ENCODE measurements at places on chromosomes 3 and 15.

GRCh38 chr3:154209499-154209898 is 88.3 kb downstream of the ARHGEF26 start:
- no peak for DNase-seq

GRCh38 chr15:62503451-62503850 is 338.4 kb upstream of the C2CD4B start:
- no peak for DNase-seq

DNA sequence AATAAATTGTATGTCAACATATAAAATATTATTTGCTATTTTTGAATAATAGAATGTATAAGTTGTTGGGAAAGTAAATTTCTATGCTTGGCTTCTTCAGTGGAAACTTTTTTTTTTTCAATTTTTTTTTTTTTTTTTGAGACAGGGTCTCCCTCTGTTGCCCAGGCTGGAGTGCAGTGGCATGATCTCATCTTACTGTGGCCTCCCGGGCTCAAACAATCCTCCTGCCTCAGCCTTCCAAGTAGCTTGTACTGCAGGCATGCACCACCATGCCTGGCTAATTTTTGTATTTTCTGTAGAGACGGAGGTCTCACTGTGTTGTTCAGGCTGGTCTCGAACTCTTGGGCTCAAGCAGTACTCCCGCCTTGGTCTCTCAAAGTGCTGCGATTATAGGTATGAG is 16.8 kb downstream of the MBNL1 start:
- DNase-seq = no peak

DNA sequence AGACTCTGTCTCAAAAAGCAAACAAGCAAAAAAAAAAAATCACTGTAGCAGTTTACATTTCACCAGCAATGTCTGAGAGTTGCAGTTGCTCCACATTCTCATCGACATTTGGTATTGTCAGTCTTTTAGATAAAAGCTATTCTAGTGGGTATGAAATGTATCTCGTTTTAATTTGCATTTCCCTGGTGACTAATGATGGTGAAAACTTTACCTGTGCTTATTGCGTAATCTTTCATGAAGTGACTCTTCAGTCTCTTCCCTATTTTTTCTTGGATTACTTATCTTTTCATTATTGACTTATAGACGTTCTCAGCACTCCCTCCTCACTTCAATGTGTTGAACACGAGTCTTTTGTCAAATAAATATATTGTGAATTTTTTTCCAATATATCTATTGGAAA is 37.2 kb upstream of the CLSTN2 start:
- DNase-seq = no peak

- no peak for DNase-seq
These were observed 92.8 kb upstream of the TGFBR2 start for GRCh38 chr3:30513374-30514152.

- no peak for DNase-seq
These were observed 10.9 kb upstream of the AADACL2 start for GRCh38 chr3:151722856-151723255.

DNA sequence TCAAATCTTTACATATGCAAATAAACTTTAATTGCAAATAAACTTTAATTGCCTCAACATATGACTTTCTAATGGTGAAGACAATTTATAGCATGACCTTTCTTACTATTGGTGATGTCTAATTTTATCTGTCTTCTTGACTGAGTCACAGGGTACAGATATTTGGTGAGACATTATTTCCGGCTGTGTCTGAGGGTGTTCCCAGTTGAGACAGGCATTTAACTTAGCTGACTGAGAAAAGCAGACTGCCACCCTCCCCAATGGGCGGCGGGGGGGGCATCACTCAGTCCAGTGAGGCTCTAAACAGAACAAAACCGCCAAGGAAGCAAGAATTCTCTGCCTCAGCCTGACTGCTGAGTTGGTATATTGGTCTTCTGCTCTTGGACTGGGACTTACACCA is 160.0 kb downstream of the TBL1XR1 start:
- no peak for DNase-seq

DNA sequence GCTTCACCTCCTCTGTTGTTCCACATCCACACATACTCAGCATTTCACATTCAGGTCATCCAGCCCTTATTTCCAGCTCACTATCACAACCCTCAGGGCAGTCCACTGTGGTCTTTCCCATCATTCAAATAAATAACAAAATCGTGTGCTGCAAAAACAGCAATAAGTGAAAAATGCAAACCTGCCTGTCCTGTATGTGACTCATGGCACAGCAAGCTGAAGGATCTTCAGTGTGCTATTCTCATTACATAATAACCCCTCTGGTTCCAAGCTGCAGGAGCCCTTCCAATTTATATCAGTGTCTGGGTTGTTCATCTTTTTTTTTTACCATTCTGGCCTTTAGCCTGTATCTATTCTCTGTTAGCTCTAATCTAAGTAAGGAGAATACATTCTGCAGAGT is 185.3 kb upstream of the UBE2E2 start:
- DNase-seq = no peak

- peak; percentile 34 for DNase-seq
These were observed 325 bp downstream of the ALCAM start for GRCh38 chr3:105367063-105367405.

- DNase-seq = no peak
These were observed 371.7 kb downstream of the ZBTB20 start for GRCh38 chr3:114775395-114775794.

GRCh38 chr3:151686257-151686656 is 47.5 kb upstream of the AADACL2 start:
- no peak for DNase-seq

DNA sequence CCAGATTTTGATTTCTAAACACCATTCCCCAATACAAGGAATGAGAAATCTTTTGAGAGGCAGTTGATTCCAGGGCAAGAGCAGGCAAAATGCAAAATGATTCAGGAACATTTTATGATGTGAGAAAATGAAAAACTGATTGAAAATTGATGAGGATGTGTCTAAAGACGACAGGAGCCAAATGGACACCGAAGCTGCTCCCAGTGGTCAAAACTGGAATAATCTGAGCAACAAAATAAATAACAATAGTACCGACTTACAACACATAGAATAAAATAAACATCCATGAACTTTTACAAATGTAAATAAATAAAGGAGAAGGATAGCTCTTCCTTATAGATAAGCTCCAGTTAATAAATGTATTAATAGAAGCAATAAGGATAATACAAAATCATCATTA is 186.8 kb downstream of the OCA2 start:
- DNase-seq = no peak

DNA sequence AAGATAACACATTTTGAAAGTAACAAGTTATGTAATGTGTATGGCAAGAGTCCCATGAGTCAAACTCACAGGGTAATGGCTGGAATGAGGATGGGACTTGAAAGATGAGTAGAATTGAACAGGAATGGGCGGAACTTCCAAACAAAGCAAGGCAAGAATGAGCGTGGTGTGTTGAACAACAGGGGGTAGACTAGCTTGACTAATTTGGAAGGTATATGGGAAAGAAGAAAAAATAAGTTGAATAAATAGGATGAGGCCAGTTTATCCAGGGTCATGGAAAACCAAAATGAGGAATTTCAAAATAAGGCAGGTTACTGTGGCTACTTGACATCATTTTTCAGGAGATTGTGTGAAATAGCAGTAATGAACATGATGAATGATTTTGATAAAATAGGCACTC is 2.5 kb upstream of the DPH6 start:
- DNase-seq = no peak

- no peak for DNase-seq
These were observed 62.0 kb downstream of the KLHL6 start for GRCh38 chr3:183493296-183494045.

DNA sequence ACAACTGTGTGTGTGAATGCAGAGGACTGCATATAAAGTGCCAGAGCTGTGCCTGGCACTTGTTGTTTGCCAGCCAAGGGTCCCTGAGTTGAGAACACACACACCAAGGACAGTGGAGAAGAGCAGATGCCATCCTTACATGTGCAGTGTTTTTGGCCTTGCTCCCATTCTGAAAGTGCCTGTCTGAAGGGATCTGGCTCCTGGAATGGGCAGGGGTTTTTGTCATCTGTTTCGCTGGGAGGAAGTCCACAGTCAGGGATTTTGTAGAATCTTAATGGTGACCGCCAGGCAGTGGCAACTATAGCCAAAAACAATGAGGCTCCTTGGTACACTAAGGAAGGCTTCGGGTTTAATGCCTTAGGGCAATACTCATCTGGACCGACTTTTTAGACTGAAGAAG is 63.7 kb downstream of the DUT start:
- DNase-seq = no peak

DNA sequence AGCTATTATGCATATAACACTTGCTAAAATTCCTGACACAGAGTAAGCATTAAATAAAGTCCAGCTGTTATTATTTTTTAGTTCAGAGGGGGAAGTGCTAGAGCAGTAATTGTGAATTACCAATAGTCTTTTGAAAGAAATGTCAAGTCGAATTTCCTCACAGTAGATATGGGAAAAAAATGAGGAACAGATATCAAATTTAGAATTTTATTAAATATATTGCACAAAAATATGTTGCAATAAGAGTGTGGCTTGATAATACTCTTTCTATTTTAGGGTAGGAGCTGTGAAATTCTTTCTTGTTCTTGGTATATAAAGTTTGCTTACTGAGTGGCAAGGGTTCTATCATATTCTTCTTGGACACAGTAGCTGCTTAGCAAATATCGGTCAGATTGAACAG is 181.3 kb downstream of the NFKBIZ start:
- no peak for DNase-seq

DNA sequence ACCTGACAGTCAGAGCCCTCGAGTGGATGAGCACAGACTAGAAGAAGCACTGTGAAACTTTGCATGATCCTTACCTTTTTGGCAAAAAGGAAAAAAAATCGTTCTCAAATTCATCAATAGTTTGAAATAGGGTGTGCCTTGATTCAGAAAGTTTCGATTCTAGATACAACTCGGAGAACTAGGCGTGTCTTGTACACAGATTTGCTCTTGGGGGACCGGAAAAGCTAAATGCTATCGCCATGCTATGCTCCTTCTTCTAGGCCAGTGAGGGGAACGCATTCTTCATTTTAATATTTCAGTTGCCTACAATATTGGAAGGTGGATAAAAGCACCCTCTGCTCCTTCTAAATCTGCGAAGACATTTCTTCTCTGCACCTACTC is 25.0 kb downstream of the CD86 start:
- no peak for DNase-seq

DNA sequence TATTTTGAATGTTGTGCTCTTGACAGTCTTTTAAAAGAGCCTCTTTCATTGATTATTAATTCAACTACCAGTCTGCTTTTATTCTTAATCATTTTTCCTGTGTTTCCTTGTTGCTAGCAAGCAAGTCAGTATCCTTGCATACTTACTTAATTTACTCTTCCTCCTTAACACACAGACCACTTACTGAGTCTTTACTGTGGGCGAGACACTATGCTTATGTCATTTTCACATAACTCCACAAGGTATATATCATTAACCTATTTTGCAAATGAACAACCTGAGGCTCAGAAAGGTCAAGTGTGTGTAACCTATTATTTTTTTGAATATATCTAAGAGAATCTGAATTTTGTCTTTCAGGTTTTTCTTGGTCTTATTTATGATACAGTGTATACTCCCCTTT is 130.9 kb downstream of the WDR76 start:
- DNase-seq = no peak

DNA sequence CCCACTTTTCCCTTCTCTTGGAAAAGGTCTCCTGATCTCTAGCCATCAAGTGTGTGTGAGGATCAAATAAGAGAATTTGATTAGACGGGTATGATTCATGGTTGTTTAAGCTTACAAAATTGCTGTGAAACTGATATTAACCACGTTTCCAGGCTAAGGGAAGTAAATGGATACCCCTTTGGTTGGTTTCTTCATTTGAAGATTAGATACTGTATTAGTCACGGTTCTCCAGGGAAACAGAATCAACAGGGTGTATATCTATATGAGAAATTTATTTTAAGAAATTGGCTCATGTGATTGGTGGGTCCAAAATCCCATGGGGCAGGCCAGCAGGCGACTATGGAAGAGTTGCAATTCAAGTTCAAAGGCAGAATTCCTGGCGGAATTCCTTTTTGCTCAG is 112.7 kb upstream of the SELENOK start:
- no peak for DNase-seq

DNA sequence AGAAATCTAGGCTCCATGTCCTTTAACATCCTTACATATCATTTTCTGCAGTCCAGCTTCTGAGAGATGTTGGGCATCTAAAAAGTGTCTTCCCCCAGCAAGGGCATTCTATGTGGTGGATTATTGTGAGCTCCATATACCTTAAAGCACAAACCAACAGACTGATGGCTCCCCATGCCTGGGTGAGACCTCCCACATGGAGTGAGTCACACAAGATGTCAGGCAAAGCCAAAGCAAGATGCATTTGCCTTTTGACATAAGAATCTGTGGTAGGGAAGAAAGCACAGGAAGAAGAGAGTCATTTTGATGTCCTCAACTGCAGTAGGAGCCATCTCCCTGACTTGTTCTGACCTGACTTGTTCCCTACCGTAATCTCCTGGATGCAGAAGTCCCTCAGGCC is 238.7 kb upstream of the EIF1B start:
- DNase-seq = no peak

GRCh38 chr3:119663885-119664284 is 3.5 kb upstream of the POPDC2 start:
- no peak for DNase-seq

GRCh38 chr3:31880020-31880419 is 101.0 kb downstream of the OSBPL10 start:
- DNase-seq = no peak

GRCh38 chr3:156643729-156644389 is 30.5 kb upstream of the TIPARP start:
- DNase-seq = peak; percentile 40

DNA sequence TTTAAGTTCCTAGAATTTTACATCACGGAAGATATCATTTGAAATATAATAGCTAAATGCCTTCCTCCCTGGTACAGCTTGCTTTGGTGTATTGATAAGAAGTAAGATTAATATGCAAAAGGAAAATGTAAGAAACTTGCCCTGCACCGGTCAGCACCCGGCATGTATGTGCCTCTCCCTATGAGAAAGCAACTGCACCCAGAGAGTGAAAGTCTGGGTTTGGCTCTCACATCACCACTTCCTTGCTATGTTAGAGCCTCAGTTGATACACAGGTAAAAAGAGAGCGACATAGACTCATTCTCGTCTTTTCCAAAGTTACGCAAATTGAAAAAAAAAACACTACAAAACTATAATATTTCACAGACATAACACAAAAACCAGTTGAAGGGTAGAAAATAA is 96.7 kb downstream of the FOXP1 start:
- no peak for DNase-seq

GRCh38 chr3:45583021-45583851 is 11.3 kb upstream of the LIMD1 start:
- DNase-seq = no peak
